ENCODE measurements at places on chromosomes 12 and 14.
A peak's percentile ranks its signal among the peaks of the same experiment; 100 is the strongest.

- DNase-seq: no peak
These were observed 256.9 kb downstream of the SYT1 start for GRCh38 chr12:79121486-79121885.

GRCh38 chr14:99593971-99594841 lies 9.8 kb downstream of the CCDC85C start:
- no peak for DNase-seq

DNA sequence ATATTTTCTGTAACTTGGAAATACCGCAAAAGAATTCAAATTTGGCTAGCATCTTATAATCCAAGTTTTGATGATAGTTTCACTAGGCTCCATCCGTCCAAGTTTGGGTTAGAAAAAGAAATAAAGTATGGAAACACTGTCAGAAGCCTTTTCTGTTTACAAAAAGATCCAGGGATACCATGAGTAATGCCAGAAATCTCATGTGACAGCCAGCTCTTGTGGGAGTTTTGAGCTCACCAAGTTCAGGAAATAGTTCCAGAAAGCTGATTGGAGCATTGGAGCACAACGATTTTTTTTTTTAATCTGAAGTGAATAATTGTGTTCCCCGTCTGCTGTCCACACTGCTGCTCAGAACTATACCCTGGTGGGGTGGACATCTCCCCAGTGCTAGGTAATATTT lies 229.7 kb upstream of the NPAS3 start:
- DNase-seq: peak; percentile 95

DNA sequence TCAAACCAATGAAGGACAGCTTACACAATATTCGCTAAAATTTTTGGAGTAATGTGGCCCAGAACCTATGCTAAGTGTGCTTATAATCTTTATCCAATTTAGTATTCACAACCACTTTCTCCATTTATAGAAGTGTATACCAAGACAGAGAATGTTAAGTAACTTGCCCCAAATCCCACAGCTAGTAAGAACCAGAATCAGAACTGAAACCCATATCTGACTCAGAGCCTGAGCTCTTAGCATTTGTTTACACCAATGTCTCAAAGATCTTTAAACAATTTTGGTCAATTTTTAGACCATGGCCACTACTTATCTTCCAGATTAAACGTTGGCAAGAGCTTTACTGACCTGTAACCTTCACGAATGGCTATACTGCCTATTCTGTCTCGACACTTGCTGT lies 53.0 kb downstream of the PAPLN start:
- DNase-seq: no peak

DNA sequence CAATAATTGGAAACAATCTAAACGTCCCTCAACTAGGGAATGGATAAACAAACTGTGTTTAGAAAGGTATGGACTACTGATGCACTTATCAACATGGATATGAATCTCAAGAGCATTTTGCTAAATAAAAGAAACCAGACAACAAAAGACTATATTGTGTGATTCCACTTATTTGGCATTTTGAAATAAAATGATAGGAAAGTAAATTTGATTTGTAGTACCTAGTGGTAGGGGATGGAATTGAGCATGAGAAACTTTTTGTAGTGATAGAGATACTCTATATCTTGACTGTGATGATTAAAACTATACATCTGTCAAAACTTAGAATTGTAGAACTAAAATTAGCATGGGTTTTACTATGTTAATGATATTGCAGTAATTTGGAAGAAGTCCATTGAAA lies 87.1 kb downstream of the ARID2 start:
- DNase-seq: no peak

DNA sequence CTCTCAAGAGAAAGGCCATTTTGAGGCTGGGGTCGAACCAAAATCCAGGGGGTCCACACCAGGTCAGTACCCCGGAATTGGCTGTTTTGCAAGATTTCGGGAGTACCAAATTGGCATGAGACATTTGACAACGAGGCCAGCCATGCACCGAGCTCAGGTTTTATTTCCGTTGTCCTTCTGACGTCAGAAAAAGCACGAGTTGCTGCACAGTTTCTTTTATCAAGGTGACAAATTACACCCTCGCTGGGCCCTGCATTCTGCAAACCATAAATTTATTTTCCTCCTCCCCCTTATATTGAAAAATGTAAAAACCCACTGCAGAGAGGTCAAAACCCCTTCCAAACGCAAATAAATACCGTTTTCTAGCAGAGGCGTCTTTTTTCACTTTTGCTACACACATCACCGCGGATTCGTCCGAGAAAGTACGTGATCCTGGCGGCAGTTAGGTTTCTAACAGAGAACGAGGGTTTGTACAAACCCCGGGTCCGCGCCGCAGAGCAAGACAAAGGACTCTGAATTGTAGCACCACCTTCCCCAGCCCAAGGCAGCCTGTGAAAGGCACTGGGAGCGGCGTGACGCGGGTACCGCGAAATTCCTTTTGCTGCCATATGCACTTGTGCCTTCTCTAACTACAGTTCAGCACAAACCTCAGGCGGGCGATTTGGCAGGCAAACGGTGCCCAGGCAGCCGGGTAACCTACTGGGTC lies 1.8 kb downstream of the SLC38A1 start:
- no peak for DNase-seq

DNA sequence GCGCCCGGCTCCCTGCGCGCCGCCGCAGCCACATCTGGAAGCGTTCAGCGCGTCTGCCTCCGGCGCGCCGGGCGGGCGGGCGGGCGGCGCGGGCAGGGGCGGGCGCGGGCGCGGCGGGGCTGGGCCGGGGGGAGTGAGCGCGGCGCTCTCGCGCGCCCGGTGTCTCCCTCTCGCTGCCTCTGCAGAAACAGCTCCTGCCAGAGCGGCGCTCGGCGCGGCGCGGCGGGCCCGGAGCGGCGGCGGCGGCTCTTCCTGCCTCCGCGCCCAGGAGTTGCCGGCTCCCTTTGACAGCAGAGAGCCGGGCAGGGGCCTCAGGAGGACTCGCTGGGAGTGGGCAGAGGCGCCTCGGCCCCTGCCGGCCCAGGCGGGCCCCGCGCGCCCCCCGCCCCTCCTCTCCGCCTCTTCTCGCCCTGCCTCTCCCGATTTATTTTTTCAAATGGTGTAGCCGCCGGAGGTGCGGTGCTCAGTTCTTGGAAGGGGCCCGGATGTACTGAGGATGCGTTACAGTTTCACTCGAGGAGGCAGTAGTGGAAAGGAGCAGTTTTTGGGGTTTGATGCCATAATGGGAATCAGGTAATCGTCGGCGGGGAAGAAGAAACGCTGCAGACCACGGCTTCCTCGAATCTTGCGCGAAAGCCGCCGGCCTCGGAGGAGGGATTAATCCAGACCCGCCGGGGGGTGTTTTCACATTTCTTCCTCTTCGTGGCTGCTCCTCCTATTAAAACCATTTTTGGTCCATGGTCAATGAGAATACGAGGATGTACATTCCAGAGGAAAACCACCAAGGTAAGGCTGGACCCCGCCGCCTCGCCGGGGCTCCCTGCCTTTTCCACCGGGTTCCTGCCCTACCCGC lies at the start of gene CACNA1C:
CACNA1C (plus strand) TSS at position 162 of the 853 bp plus-strand sequence; CDS start at position 738, 576 bp downstream.
- DNase-seq: no peak

GRCh38 chr12:23758608-23759007 lies 190.9 kb downstream of the SOX5 start:
- DNase-seq: no peak

- no peak for DNase-seq
These were observed 2.1 kb downstream of the SLC25A47 start for GRCh38 chr14:100325231-100325632.

DNA sequence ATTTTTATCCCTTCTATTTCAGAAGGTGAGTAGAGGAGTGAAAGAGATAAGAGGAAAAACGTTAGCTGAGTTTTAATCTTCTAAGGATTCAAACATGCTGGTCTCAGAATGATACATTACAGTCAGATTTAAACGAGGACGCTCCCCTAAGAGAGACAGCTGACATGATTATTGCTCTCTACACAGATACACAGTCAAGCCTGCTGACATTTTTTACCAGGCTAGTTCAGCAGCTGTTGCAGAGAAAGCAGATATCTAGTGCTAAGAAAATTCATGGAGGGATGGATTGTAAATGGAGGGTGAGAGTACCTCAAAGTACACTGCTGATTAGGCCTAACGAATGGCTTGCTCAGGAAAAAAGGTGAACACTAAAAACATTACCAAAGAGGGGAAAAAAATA lies 31.9 kb upstream of the SOS2 start:
- no peak for DNase-seq

DNA sequence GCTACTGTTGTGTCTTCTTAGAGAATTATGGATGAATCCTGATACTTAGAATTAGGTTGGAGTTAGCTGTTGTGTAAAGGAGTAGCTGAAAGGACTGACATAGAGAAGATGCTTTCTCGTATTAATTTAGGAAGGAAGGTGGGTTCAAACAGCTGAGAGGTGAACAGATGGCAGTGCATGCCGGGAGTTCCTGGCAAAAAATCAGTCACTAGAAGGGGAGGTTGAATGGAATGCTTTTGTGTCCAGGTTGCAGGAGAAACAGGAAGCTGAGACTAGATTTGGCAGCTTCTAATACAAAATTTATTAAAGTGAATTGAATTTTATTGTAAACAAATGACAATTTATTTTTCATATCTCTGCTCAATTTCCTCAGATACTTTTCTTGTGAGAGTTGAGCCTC lies 70.8 kb downstream of the BTG1 start:
- no peak for DNase-seq

- DNase-seq: no peak
These were observed 140.0 kb downstream of the KICS2 start for GRCh38 chr12:64082116-64082515.

- DNase-seq: no peak
These were observed 7.7 kb downstream of the DCTN2 start for GRCh38 chr12:57539134-57539768.

- no peak for DNase-seq
These were observed 93.1 kb downstream of the SLC5A8 start for GRCh38 chr12:101116911-101117310.

- DNase-seq: no peak
These were observed 186.8 kb upstream of the PARP11 start for GRCh38 chr12:4059898-4060568.

DNA sequence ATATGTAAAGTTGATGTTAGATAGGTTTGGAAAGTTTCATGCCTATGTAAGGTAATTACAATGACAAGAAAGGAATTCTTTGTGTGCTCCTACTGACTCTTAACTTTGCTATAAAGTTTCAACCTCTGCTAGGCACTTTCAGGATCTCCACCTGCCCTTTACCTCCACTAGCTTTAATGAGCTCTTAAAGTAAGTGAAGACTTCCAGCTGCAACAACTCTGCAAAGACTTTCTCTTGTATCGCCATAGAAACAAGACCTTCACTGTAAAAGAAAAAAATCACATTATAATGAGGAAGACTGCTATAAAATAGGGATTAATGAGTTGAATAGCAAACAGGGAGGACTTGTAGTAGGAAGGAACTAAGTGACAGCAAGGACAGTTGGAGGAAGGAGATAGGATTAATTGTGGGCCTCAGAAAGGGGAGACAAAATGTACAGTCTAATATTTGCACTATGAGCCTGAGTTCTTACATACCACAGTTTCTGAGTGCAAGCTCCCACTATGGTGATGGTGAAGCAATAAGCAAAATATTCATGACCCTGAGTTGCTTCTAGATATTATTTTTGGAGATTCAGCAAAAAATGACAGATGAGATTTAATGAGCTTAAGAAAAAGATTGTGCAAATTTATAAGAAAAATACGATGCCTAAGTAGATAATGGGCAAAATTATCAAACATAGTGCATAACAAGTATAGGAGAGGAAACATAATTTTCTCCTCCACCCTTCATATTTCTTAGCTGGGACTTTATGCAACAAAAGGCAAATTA lies 66.7 kb downstream of the DHRS2 start:
- DNase-seq: no peak

DNA sequence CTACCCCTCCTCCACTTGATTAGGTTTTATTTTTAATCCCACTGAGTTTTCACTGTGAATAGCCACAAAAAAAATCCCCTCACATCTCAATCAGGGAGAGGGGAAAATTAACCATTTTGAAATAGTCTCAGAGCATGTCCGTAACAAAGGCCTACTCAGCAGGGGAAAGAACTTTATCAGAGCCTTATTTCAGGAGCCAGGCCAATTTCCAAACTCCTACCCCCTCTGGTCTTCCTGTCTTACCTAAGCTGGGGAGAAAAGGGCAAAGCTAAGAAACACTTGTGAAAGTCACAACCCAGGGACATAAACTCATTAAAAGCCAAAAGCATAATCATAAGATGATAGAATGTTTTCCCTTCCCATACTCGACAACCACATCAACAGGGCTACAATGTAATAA lies 260.3 kb upstream of the DIO3 start:
- no peak for DNase-seq

DNA sequence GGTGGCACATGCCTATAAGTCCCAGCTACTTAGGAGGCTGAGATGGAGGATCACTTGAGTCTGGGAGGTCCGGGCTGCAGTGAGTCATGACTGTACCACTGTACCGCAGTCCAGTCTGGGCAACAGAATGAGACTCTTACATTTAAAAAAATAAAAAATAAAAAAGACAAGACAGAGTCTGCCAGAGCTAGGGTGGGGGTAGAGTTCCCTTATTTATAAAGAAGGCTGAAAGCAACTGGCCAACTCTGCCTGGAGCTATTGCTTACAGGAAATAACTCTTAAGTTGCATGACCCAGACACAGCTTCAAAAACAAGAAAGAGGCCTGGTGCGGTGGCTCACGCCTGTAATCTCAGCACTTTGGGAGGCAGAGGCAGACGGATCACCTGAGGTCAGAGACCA lies 31.5 kb downstream of the NUMB start:
- DNase-seq: peak; percentile 8

DNA sequence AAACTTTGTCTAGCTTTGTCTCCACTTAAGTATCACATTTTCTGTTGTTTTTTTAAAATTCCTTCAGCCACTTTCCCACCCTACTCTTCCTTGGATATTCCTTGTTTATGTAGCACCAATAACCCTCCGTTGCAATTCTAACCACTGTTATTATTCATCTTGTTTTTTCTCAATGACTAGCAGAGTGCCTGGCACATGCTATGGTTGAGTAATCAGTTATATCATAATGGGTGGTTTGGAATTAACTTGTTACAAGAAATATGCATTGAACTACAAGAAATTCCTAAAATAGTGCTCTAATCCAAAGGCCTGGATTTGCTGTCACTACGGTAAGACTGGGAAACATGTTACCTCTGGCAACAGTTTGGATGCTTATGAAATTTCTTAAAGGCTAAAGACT lies 756.6 kb downstream of the NOVA1 start:
- DNase-seq: no peak
